Smooth muscle cell of the coronary artery (primary cell): ENCODE measurements at places on chromosomes 12 and 14. TPM values are rescaled to one million over a fixed set of nuclear protein-coding genes. Genes with fewer than 3 reads are reported as not detected.

The RIMBP2 gene
- total RNA-seq, result not detected in 2 replicates

The DMAC2L gene
- total RNA-seq, result 2.3 and 4.1 TPM in 2 replicates

The ACOT4 gene
- 0.12 and 0.68 TPM in 2 replicates for total RNA-seq

The TOMM20L gene
- total RNA-seq, result not detected in 2 replicates

The SYNDIG1L gene
- not detected in 2 replicates for total RNA-seq

The EGLN3 gene
- 0.08 and 1.3 TPM in 2 replicates for total RNA-seq

The TC2N gene
- 0.08 and 0.12 TPM in 2 replicates for total RNA-seq

The MYF6 gene
- total RNA-seq, result not detected in 2 replicates

The TMED8 gene
- 5.1 and 8.7 TPM in 2 replicates for total RNA-seq

The SLCO1B1 gene
- not detected in 2 replicates for total RNA-seq

The DYNLL1 gene
- 304 and 347 TPM in 2 replicates for total RNA-seq

The JAG2 gene
- 1.6 and 4.2 TPM in 2 replicates for total RNA-seq

The ZC2HC1C gene
- total RNA-seq, result 0.23 and 0.53 TPM in 2 replicates

The TAS2R46 gene
- 0.82 and 1.9 TPM in 2 replicates for total RNA-seq

The ANAPC7 gene
- total RNA-seq, result 37.0 and 45.0 TPM in 2 replicates

The XRCC3 gene
- 2.0 and 5.0 TPM in 2 replicates for total RNA-seq

The NEDD1 gene
- 14.9 and 25.6 TPM in 2 replicates for total RNA-seq

The HOXC12 gene
- not detected in 2 replicates for total RNA-seq

The TAMALIN gene
- 11.7 and 20.2 TPM in 2 replicates for total RNA-seq

The AGAP2 gene
- total RNA-seq, result 0.23 and 0.30 TPM in 2 replicates

The PRKAB1 gene
- 7.3 and 9.4 TPM in 2 replicates for total RNA-seq

The MAP1LC3B2 gene
- total RNA-seq, result 0.15 TPM in 1 of 2 replicates, not detected in the other

The POLE2 gene
- total RNA-seq, result 4.9 and 5.3 TPM in 2 replicates

The TAS2R8 gene
- total RNA-seq, result not detected in 2 replicates

The IFNG-AS1 gene
- not detected in 2 replicates for total RNA-seq

The PTCSC3 gene
- not detected in 2 replicates for total RNA-seq

The ASCL1 gene
- not detected in 2 replicates for total RNA-seq

The C12orf54 gene
- not detected in 2 replicates for total RNA-seq

The GPHN gene
- total RNA-seq, result 7.4 and 10.8 TPM in 2 replicates

The SLC2A14 gene
- total RNA-seq, result not detected in 2 replicates

The PYGL gene
- total RNA-seq, result 66.4 and 98.6 TPM in 2 replicates

The A2M gene
- 1.2 and 25.4 TPM in 2 replicates for total RNA-seq

The SERPINA10 gene
- not detected in 2 replicates for total RNA-seq

The WSB2 gene
- total RNA-seq, result 76.4 and 287 TPM in 2 replicates

The GPR132 gene
- 0.12 TPM in 1 of 2 replicates, not detected in the other for total RNA-seq

The KRT83 gene
- not detected in 2 replicates for total RNA-seq
